ENCODE measurements at places on chromosomes 16 and 17.

- DNase-seq = no peak
Observed at GRCh38 chr16:64017796-64018195, 1104.1 kb downstream of the CDH11 start.

DNA sequence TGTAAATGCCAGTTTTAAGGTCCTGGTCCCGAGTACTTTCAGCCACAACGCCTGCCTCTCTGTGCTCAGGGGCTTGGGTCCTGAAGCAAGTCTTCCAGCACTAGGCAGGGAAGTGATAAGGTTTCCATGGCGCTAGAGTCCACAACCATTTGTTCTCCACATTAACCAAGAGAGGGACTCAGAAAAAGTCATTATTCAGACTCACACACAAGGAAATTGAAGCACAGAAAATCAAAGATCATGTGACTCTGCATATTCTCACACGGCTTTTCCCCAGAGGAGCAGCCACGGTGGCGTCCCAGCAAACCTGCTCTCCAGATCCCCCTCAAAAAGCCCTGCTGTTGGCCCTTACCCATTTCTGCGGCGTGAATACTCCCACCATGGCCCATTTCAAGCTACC lies 9.7 kb downstream of the ENPP7 start:
- no peak for DNase-seq

GRCh38 chr17:29168079-29168758 lies 12.0 kb downstream of the MYO18A start:
- DNase-seq = no peak

DNA sequence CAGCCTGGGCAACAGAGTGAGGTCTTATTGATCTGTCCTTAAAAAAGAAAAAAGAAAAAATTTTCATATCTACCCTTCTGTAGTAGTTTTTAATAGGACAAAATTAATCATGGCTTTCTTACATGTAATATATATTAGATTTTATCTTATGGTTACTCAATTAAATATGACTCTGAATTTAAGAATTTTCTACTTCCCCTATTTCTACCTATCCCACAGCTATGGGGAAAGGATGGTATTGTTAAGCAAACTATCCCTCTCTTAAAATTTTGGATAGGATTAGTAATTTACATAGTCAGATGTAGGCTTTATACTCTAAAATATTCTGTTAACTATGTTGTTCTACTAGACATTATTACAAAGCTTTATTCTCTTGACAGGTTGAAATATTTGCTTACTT lies 62.5 kb downstream of the NQO1 start:
- DNase-seq = no peak

GRCh38 chr16:84239909-84240308 lies at the start of gene KCNG4:
TSS of gene KCNG4 (minus strand) at chr16:84240012. CDS start at chr16:84237485, 2,527 bp downstream.
- DNase-seq = no peak

- no peak for DNase-seq
Observed at GRCh38 chr17:64503821-64504768, 2.0 kb downstream of the DDX5 start.

GRCh38 chr16:15963307-15963910 lies 14.0 kb downstream of the ABCC1 start:
- no peak for DNase-seq

- DNase-seq = no peak
Observed at GRCh38 chr16:43294-43693, 10.1 kb downstream of the POLR3K start.

DNA sequence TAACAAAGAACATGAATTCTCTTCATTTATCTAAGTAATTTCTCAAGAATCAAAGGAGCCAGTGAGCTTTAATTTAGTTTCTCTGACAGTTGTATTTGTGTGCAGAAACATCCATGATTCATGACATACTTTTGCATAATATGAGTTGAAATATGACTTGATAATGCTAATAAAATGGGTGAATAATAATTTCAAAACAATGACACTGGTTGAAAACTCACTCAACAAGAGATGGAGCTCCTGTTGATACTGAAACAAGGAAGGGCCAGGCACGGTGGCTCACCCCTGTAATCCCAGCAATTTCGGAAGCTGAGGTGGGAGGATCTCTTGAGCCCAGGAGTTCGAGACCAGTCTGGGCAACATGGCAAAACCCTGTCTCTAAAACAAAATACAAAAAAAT lies 147.0 kb downstream of the MAP2K6 start:
- DNase-seq = no peak

DNA sequence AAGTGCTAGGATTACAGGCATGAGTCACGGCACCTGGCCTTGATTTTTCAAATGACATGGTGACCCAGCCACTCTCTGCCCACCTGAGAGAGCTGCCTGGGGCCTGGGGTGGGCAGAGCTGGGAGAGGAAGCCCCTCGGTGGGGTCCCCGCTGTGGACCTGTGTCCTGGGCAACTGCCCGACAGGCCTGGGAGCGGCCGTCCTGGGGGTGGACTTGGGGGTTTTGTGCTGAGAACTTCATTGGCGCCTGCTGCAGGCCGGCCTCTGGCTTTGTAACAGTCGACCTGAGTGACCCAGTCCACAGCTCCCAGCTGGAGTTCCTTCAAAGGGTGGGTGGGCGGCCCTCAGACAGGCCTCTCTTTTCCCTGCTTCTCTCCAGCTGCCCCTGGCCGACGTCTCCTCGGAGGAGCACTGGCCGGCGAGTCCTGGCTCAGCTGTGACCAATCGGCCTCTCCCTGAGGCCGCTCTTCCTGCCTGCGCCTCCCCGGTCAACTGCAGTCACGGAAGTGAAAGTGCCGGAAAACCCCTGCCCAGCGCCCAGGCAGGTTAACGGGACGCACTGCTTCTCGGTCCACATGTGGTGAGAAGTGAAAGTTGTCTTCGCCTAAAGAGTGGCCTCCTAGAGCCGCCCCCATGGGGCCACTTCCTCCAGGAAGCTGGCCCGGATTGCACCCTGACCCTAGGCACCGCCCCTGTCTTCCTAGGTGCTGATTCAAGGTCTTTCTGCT lies 5.5 kb downstream of the CBFA2T3 start:
- DNase-seq = no peak

GRCh38 chr16:79316004-79316458 lies 284.5 kb downstream of the MAF start:
- no peak for DNase-seq

DNA sequence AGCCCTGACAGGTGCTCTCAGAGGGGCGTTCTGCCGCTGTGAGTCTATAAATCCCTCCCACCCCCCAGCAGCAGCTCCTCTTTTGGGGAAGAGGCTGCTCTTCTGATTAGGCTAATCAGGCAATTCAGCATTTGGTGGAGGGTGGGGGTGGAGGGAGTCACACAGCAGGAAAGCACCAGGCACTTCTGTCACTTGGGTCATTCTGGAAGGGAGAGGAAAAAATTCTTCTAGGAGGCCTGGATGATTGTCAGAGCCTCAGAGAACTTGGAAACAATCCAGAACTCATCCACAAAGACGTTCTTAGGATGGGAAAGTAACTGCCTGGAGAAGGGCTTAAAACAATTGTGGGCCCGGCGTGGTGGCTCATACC lies 7.3 kb upstream of the SSTR2 start:
- peak; percentile 20 for DNase-seq

DNA sequence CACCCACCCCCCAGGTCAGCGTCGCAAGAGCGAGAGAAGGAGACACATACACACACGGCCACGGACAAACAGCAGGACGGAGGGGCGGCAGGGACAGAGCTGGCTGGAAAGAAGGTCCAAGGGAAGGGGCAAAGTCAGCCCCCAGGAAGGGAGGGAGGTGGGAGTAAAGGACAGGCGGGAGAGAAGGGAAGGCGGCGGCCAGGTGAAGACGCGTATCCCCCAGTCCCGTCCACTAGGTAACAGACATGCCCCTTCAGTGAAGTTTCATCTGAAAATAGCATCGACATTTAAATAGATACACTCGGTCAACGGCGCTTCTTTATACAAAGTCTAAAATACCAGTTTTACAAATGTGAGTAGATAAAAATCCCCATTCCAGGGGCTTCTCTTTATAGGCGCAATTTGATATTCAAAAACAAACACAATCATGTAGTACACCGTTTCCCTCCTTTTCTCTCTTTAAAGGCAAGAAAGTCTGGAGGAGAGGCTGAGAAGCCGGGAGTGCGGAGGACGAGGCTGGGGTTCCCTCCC lies 4.5 kb downstream of the CBX8 start:
- DNase-seq = no peak

DNA sequence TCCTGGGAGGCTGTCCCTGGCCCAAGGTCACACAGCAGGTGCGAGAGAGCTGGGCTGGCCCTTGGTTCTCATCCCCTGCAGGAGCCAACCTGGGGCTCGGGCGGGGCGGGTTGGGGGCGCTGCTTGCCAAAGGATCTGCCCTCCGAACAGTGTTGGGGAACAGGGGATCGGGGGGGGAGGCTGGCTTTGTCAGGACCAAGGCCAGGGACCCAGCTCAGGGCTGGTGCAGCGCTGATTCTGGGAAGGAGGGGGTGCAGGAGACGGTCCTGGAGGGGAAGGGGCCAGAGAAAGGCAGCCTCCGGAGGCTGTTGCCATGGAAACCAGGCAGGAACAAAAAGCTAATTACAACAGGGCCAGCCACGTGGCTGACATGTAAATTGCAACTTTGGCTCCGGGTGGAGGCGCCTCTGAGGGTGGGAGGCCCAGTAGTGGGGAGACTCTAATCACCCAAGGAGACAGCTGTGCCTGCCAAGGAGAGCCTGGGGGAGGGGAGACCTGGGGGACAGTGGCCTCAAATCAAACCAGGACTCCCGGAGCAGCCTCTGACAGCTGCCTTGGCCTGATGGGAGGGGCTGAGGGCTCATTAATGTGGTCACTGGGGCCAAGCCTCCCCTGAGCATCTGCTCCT lies 1.3 kb downstream of the TUBB3 start:
- peak; percentile 56 for DNase-seq
